ENCODE measurements at places on chromosomes 7 and 10.

DNA sequence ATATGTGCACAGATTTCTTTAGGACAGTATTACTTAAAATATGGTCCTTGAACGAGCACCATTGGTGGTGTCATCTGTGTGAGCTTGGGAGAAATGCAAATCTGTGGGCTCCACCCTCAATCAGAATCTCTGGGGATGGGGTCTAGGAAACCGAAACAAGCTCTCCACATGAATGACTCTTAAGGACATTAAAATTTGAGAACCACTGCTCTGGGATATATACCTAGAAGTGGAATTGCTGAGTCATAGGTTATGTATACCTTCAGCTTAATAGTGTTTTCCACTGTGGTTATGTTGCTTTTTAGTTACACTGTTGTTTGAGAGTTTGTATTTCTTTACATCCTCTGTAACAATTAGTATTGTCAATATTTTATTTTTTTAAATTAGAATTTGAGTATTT lies 24.0 kb downstream of the ZNRF2 start:
- no peak overlapping the region for H3K4me3 ChIP-seq
- no peaks in the 10 kb centered on the region for H3K36me3 ChIP-seq
- DNase-seq = no peak
- H3K27ac ChIP-seq = no peak overlapping the region
- no peaks in the 10 kb centered on the region for H3K27me3 ChIP-seq

- H3K4me3 ChIP-seq = no peak overlapping the region
- DNase-seq = no peak
- H3K27ac ChIP-seq = no peak overlapping the region
- H3K27me3 ChIP-seq = no peaks in the 10 kb centered on the region
- no peaks in the 10 kb centered on the region for H3K4me1 ChIP-seq
Observed at GRCh38 chr10:32530231-32530630, 84.3 kb downstream of the CCDC7 start.

GRCh38 chr10:5424751-5425150 lies 12.4 kb downstream of the NET1 start:
- H3K4me1 ChIP-seq = no peaks in the 10 kb centered on the region
- H3K36me3 ChIP-seq = no peaks in the 10 kb centered on the region
- no peaks in the 10 kb centered on the region for H3K27me3 ChIP-seq
- H3K27ac ChIP-seq = no peak overlapping the region
- H3K4me3 ChIP-seq = no peak overlapping the region
- DNase-seq = no peak

DNA sequence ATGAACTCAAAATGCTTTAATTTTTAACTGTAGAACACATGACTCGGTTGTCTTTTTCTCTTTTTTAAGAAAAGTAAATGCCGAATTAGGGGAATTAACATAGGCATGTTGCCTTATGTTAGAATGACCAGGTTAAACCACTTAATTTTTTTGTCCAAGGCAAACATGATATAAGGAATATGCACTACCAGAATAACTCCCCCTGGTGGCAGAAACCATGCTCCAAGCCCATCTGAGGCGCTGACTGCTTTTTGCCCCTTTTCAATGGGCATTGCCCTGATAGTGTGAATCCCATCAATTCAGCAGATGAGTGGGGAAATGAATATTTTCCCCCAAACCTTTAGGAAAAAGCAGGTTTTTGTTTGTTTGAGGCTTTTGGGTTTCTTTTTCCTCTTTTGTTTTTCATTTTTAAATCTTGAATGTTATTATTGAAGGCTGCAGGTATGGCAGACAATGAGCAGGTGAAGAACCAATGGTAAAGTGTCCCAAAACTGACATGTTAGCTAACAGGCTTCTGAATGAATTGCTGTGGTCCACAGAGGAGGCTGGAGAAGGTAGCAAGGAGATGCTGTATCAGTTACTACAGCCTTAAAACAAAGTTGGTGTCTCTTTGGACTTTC lies 284.3 kb downstream of the SORCS3 start:
- no peak overlapping the region for H3K4me3 ChIP-seq
- DNase-seq = no peak
- no peaks in the 10 kb centered on the region for H3K4me1 ChIP-seq
- H3K36me3 ChIP-seq = no peaks in the 10 kb centered on the region
- no peak overlapping the region for H3K27ac ChIP-seq
